ENCODE measurements at places on chromosomes 6 and 20. TPM values are rescaled to one million over a fixed set of nuclear protein-coding genes. Genes with fewer than 3 reads are reported as not detected.

Gene OSTM1
- total RNA-seq: 29.7 TPM

Gene MDC1
- 37.4 TPM for total RNA-seq

Gene RNF182
- total RNA-seq: 19.4 TPM

Gene GJA10
- not detected for total RNA-seq

Gene C20orf202
- 1.2 TPM for total RNA-seq

Gene SMOC2
- 4.1 TPM for total RNA-seq

Gene RAET1E
- total RNA-seq: not detected

Gene EFCAB8
- total RNA-seq: not detected

Gene GMPR
- 18.8 TPM for total RNA-seq

Gene SYTL3
- total RNA-seq: 1.7 TPM

Gene DEFB116
- total RNA-seq: not detected

Gene EBF4
- 15.4 TPM for total RNA-seq

Gene NFATC2
- total RNA-seq: 7.1 TPM

Gene SLA2
- total RNA-seq: 0.59 TPM

Gene RAET1G
- total RNA-seq: not detected

Gene INSM1
- total RNA-seq: 3.2 TPM

Gene MEI4
- 0.26 TPM for total RNA-seq

Gene FERMT1
- total RNA-seq: 3.7 TPM

Gene STX11
- total RNA-seq: 0.31 TPM

Gene CGA
- total RNA-seq: not detected

Gene KIF3B
- total RNA-seq: 59.6 TPM

Gene SEL1L2
- total RNA-seq: 1.6 TPM

Gene E2F1
- total RNA-seq: 9.0 TPM

Gene ADTRP
- 7.5 TPM for total RNA-seq

Gene BACH2
- total RNA-seq: 17.9 TPM

Gene SLC17A9
- 2.8 TPM for total RNA-seq

Gene LINC00237
- total RNA-seq: not detected

Gene OXT
- not detected for total RNA-seq

Gene NR2E1
- total RNA-seq: 18.0 TPM

Gene KHDRBS2
- 39.9 TPM for total RNA-seq

Gene FYN
- 251 TPM for total RNA-seq

Gene BANF2
- total RNA-seq: not detected

Gene MAK
- total RNA-seq: not detected

Gene ANGPT4
- 0.46 TPM for total RNA-seq

Gene USP49
- total RNA-seq: 16.4 TPM

Gene PDYN
- total RNA-seq: 1.8 TPM

Gene BPIFB4
- total RNA-seq: not detected

Gene OTOR
- not detected for total RNA-seq

Gene HLA-DMB
- 15.9 TPM for total RNA-seq

Gene PIGU
- 23.7 TPM for total RNA-seq

Gene TRIM38
- total RNA-seq: 1.6 TPM

Gene TTLL9
- total RNA-seq: 4.4 TPM

Gene PGC
- not detected for total RNA-seq

Gene PRL
- not detected for total RNA-seq

Gene TMEM170B
- 35.7 TPM for total RNA-seq

Gene THBS2
- 19.2 TPM for total RNA-seq

Gene SRSF6
- 96.9 TPM for total RNA-seq

Gene ADGRB3
- 90.6 TPM for total RNA-seq

Gene PHACTR1
- total RNA-seq: 185 TPM

Gene LTB
- total RNA-seq: 0.64 TPM

Gene PNLDC1
- total RNA-seq: 4.2 TPM
